Left ventricle myocardium inferior (tissue), 1 donor: ENCODE measurements at places on chromosomes 4 and X. TPM values are rescaled to one million over a fixed set of nuclear protein-coding genes. Genes with fewer than 3 reads are reported as not detected.
A peak's percentile ranks its signal among the peaks of the same experiment; 100 is the strongest.

PARM1 gene
- 90.7 TPM for total RNA-seq

DCAF4L1 gene
- total RNA-seq = 0.19 TPM

DRP2 gene
- total RNA-seq = 0.14 TPM

LIMCH1 gene
- total RNA-seq = 382 TPM

TMPRSS11B gene
- not detected for total RNA-seq

KCNE5 gene
- total RNA-seq = not detected

RPS6KA6 gene
- 0.41 TPM for total RNA-seq

AMTN gene
- not detected for total RNA-seq

CENPI gene
- total RNA-seq = 0.27 TPM

CXCR3 gene
- not detected for total RNA-seq

SCD5 gene
- 4.5 TPM for total RNA-seq

PABPC4L gene
- total RNA-seq = 0.66 TPM

KDR gene
- total RNA-seq = 23.4 TPM

CENPVL2 gene
- not detected for total RNA-seq

ARHGEF38 gene
- total RNA-seq = not detected

NRK gene
- total RNA-seq = 2.7 TPM

SPANXN3 gene
- not detected for total RNA-seq

- DNase-seq = no peak
Measured at GRCh38 chr4:158807691-158808090, 38.9 kb downstream of the FNIP2 start.

DNA sequence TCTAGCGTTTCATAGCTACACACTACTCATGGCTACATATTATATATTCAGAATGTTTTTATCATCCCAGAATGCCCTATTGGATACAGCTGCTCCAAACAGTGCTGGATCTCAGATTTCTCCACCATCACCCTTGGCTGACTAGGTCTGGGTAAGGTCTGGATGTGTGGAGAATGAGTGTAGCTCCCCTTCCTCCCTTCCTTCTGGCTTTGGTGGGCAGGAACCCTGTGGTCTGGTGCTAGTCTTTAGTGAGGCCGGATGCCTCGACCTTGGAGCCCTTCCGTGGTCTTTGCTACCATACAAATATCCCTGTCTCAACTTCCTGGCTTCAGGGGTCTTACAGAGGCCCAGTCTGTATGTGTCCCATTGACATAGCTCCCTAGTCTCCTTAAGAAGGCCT, 52.1 kb upstream of the KDR start:
- DNase-seq = no peak

GRCh38 chr4:119299260-119299671, 22.7 kb downstream of the FABP2 start:
- DNase-seq = no peak

GRCh38 chrX:63530654-63531053, 179.5 kb upstream of the SPIN4 start:
- no peak for DNase-seq

DNA sequence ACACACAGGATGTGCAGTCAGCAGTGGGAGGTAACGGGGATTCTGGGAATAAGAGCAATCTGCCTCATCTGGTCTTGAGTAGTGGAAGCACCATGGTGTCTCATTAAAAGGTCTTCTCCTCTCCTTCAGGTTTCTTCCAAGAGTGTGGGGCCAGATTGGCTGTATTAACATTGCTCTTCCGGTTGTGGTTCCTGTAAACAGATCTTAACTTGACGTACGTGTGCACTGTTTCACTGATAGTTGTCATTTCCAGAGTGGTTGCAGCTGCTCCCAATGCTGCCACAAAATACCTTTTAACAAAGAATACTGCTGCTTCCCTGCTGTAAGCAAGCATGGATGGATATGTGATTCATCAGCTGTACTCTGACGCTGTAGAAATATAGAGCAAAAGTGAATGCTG, 1443.4 kb upstream of the TENM3 start:
- DNase-seq = no peak

DNA sequence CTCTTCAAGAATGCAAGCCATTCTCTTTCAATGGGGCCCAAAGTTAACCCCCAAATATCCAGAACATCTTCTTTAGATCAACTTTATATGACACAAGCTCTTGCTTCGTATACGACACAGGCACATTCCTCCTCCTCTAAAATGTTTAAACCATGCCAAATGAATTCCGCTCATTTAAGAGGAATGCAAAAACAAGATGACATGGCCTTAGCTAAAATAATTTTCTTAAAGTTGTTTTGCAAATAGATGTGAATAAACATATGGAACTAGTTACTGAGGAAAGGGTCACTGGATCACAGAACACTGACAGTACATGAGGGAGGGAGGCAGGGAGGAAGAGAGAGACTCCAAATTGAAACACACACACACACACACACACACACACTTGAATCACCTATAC, 97.4 kb downstream of the RASL11B start:
- no peak for DNase-seq

DNA sequence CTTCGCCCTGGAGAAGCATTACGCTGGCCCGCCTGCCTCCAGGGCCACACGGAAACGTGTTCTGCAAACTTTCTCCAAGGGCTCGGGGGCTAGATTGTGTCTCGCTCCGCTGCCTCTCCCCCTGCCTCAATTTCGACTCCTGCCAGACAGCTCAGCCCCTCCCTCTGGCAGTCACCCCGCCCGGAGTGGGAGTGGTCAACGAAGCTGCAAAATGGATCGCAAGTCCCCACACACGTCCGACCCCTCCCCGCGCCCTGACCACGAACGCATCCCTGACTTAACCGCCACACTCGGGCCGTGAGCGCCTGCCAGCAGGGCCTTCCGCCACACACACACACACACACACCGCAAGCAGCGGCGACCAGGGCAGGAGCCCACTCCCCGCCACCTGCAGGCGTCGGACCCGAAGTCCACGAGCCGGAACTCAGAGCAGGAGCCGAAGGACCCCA, 47.0 kb upstream of the NKAP start:
- no peak for DNase-seq

GRCh38 chrX:8731559-8732395, at the start of gene ANOS1:
Gene ANOS1 (minus strand): TSS chrX:8732137. CDS start chrX:8732036, 101 bp downstream.
- peak; percentile 71 for DNase-seq

GRCh38 chrX:103063191-103063845, 653 bp downstream of the BEX1 start:
- no peak for DNase-seq

GRCh38 chr4:73410916-73411730, 7.0 kb downstream of the ALB start:
- no peak for DNase-seq

GRCh38 chr4:75327804-75328512, 186.2 kb downstream of the RCHY1 start:
- no peak for DNase-seq

DNA sequence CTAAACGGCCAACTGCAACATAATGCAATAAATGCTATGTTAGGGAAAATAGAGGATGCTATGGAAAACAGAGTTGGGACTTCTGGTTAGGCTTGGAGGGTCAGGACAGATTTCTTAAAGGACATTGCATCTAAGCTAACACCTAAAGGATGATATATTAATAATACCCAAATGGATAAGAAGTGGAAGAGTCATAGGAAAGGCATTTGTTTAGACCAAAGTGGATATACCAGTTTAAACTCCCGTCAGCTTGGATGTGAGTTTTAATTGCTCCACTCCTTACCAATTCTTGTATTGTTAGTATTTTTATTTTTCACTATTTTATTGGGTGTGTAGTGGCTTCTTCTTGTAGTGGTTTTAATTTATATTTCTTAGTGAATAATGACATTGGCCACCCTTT, 93.9 kb downstream of the PTPN13 start:
- DNase-seq = no peak

GRCh38 chr4:118849867-118850487, 14.1 kb upstream of the SEC24D start:
- DNase-seq = no peak

DNA sequence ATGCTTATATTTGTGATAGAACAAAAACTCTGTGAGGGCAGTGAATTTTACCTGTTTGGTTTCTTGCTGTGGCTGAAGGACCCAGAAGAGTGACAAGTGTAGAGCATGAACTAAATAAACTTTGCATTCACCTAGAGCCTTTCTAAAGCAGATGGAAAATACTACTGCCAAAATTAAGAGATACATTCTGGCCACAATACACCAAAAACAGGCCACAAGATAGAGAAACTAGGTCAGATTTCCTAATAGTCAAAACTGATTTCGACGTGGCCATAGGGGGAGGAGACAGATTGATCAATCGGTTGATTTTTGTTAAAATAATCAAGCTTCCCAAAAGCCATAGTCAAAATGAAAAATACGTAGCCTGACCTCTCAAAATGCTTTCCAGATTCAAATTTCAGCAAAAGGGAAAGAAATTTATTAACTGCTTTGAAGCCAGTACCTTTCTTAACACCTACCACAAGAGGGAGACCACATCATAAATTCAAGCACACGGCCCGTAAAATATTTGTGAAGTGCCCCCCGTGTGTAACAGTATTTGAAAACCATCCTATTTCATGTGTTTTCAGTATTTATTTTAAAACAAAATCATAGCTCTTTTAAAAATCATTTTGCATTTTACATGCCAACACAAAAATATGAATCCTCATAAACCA, 132.4 kb downstream of the CORIN start:
- no peak for DNase-seq

- no peak for DNase-seq
Measured at GRCh38 chrX:31661280-31661810, 589.5 kb upstream of the FTHL17 start.

DNA sequence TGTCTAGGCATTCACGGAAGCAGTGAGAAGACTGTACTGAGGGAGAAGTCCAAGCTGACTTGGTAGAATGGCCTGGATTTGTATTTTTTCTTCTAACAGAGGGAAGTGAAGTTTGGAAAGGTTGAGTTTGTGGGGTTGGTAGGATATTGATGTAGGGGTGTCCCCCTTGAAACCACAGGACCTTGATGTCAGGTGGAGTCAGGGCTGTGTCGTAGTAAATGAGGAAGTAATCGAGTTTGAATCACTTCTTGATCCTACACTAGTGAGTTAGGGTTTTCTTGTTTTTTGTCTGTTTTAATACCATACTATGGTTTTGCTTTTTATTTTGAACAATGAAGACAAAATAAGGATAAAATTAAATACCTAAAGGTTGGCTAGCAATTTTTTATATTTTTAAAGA, 30.1 kb upstream of the ANAPC4 start:
- DNase-seq = no peak

DNA sequence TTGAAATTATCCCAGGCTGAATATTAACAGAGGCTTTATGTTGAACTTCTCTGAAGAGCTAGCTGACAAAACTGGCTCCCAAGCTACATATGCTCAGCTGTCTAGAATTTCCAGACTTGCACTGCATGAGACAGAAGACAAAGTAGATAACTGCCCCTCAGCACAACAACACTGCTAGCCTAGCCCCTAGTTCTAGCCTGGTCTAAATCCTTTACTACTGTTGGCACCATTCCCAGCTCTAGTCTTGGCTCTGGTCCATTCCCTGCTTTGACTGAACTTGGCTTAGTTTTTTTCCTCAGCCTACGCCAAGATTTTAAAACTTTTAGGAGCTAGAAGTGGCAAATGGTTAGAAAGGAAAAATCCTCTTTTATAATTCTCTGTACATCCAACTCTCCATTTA, 7.6 kb upstream of the OPHN1 start:
- peak; percentile 56 for DNase-seq

DNA sequence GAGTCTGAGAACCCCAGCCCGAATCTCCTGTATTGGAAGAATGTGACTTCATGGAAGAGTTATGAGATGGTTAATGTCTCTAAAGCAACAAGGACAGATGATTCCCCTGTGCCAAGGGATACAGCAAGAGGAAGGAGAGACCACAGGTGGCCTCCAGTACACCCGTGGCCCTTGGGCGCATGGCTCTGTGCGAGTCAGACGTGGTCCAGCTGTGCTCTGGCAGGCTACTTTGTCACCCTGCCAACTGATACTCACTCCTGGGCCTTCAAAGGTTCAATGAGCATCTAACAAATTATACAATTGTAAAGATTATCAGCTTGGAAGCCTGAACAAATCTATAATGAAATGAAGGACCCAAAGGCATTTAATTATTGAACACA, 71.7 kb downstream of the NYX start:
- no peak for DNase-seq

DNA sequence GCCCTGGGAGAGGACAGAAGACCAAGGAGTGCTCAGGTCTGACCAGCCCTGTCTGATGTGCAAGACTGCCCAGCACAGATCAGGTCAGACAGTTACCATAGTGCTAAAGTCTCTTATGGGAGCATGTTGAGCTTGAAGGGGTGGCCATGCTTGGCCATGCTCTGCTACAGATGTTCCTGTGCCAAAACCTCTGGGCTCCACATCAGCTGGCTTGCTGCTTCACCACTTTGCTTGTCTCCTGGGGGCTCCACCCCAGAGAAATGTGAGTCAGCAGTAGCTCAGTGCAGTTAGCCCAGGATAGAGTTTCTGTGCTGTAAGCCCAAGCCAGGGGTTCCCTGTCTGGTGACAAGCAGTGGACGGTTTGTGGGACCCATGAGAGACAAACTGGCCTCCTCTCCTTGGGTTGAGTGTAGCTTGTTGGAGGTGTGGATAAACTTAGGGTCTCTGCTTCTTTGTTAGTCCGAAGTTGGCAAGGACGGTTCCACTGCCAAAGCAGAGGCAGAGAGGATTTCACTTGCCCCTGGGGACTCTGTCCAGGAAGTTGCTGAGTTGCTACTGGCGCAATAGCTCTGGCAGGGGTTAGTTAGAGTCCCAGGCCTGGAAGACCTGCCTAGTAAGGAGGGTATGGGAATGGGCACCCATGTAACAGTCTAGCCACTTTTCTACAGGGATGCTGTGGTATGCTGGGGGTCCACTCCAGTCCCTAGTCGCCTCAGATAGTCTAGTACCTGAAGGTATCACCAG, 8.7 kb upstream of the TMSB15C start:
- DNase-seq = no peak

- DNase-seq = no peak
Measured at GRCh38 chr4:113952452-113953029, 26.9 kb downstream of the ARSJ start.

- DNase-seq = no peak
Measured at GRCh38 chr4:89469930-89470375, 162.4 kb upstream of the GPRIN3 start.

GRCh38 chrX:80667967-80668366, 141.7 kb downstream of the BRWD3 start:
- no peak for DNase-seq

GRCh38 chr4:84734037-84734436, 151.1 kb downstream of the CDS1 start:
- no peak for DNase-seq
